CD4-positive, alpha-beta T cell treated with Interleukin-10 for 1 hour (primary cell): ENCODE measurements at places on chromosomes 6 and 20.

DNA sequence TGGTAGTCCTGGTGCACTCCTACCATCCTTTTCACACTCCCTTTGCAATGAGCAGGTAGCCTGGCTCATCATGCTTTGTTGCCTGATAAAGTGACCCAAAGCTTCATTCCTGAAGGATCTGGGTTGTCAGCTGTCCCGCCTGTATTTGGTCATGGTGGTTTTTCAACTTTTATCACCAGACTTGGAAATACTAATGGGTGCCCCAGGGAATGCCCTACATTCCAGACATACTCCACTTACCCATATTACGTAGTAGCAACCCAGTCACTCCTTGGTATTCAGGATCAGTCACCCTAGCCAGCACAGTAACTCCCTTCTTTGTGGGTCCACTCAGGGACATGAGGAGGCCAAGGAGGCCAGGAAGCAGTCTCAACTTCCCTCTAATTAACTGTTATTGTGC is 199.2 kb downstream of the MAFB start:
- DNase-seq, result no peak

DNA sequence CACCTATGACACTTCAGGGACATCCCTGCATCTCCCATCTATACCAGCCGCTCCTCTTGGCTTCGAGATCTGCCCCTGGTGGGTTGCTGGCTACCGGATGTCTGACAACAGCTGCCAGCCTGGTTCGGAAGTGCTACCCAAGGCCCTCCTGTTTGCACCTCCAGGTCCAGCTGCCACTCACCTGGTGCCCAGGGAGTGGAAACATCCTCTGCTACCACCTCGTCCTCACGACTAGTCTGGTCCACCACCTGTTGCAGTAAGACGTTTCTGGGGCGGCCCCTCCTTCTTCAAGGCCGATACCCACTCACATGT is 8.3 kb upstream of the PCMTD2 start:
- no peak for DNase-seq

DNA sequence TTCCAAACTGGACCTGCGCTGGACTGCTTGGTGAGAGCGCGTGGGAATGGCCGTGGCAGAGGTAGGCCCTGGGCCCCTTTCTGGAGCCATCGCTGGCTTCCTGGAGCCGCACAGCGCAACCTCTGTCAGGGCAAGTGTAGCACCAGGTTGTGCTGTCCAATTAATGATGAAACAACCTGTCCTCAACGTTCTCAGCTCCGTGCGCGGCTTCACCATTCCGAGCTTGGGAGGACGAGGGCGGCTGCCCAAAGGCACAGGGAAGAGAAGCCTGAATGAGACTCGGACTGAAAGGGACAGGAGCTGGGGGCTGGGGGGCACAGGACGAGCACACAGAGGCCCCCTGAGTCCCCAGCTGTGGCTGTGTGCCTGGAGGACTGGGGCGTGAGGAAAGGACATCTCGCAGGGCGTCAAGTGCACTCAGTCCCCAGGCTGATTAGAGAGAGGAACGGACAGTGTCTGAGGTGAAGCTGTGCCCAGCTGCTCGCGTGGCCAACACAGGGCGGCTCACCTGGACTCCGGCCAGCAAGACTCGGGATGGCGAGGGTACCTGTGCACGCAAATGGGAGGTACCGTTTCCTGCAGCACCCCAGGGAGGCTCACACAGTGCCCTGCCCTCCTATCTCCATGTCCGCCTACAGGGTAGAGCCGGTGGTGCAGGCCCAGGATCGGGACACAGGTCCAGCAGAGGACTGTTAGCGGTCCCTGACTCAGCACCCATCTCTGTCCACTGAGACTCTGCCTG is 403.3 kb downstream of the TAF4 start:
- DNase-seq, result no peak

DNA sequence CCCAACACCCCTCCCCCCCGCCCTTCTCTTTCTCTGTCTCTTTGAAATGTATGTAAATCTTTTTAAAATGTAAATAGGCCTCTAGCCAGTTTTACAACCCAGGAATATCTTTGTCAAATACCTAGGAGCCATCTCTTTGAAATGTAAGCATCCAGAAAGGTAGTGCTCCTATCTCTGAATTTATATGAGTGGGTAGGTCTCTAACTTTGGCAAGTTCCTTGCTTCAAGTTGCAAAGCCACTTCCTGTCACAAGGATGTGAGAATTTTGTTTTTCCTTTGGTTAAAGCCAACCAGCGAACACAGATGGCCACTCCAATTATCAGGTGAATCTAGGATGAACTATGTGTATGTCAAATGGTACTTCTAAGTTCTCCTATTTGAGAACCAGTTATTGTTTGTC is 6.2 kb upstream of the DEFB132 start:
- DNase-seq, result no peak

- DNase-seq, result no peak
These were observed 843.9 kb downstream of the QKI start for GRCh38 chr6:164258421-164258820.

DNA sequence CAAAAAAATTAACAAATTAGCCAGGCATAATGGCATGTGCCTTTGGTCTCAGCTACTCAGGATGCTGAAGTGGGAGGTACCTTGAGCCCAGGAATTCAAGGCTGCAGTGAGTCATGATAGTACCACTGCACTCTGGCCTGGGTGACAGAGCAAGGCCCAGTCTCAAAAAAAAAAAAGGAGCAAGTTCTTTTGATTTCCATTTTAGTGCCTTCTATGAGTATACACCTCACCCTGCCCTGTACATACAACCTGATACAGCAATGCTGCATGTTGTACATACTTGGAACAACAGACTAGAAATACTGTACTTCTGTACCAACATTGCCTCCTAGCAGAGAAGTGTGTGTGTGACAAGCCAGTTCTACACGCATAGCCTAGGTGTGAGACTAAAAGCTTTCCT is 97.3 kb upstream of the CARMIL1 start:
- no peak for DNase-seq

DNA sequence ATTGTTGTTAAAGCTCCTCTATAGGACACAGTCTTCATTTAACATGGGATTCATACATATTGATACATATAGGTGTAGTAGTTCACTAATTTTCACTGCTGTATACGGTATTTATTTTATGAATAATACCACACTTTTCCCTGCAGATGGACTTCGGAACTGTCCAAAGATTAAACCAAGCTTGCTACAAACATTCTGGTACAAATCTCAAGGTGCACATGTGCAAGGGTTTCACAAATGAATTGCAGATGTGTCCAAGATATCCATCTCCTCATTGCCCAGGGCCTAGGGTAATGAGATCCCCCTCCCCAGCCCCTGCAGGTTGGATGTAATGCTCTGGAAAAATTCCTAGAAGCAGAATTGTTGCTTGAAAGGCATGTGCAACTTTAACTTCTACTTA is 31.4 kb downstream of the DTNBP1 start:
- DNase-seq, result no peak

- no peak for DNase-seq
These were observed 20.7 kb upstream of the TBC1D22B start for GRCh38 chr6:37236921-37237320.

GRCh38 chr6:42045538-42046460 is 4.5 kb upstream of the TAF8 start:
- peak; percentile 83 for DNase-seq

GRCh38 chr6:167094820-167095637 is 27.9 kb upstream of the CCR6 start:
- peak; percentile 39 for DNase-seq

GRCh38 chr20:53625311-53626129 is 31.9 kb upstream of the ZNF217 start:
- DNase-seq, result no peak

- DNase-seq, result peak; percentile 61
These were observed 11.5 kb upstream of the ZNF133 start for GRCh38 chr20:18276821-18277220.

- DNase-seq, result no peak
These were observed 357.9 kb upstream of the AGPAT4 start for GRCh38 chr6:161631676-161632194.

DNA sequence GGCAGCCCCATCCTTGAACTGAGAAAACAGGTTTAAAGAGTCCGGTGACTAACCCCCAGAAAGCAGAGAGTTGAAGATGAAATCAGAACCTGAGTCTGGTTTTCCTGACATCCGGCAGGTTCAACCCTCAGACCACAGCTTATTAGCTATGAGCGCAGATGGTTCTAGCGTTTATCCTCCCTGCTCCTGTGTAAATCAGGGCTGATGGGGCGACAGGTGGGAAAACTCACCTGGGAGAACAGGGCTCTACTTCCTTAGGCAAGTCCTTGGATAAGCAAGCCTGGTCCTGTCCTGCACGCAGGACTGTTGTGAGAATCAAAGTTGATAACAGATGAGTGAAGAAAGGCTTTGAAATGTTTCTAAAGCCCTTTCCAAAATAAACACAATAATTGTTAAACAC is 31.4 kb downstream of the GHRH start:
- DNase-seq, result no peak

- no peak for DNase-seq
These were observed 34.9 kb downstream of the FOXC1 start for GRCh38 chr6:1644516-1645060.

DNA sequence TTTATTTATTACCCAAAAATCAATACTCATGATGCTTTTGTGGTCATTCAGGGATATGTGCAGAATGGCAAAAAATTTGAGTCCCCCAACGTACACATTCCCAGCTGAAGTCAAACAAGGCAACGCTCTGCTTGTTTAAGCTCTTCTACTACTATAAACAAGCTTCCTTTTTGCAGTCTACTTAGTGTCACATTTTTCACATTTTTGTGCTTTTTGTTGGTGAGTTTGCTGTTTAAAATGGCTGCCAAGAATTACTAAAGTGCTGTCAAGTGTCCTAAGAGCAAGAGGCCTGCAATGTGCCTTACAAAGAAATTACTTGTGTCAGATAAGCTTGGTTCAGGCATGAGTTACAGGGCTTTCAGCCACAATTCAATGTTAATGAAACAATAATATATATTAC is 2.1 kb downstream of the WFDC8 start:
- no peak for DNase-seq

- DNase-seq, result no peak
These were observed 38.5 kb upstream of the TGM6 start for GRCh38 chr20:2342243-2342642.

- no peak for DNase-seq
These were observed 186.5 kb downstream of the MAFB start for GRCh38 chr20:40502576-40502975.

DNA sequence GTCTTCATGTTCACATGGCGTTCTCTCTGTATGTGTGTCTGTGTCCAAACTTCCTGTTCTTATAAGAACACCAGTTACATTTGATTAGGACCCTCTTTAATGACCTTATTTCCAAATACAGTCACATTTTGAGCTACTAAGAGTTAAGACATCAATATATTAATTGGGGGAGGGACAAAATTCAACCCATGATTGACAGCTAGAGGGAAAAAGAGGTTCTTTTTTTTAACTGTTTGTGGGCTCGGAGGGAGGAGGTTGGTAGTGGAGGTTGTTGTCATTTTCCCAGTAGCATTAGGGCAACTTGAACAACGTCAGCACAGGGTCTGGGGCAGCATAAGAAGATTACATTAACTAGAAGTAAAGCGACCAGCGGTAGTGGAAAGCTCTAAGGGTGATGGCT is 2.3 kb upstream of the GMDS start:
- DNase-seq, result no peak

GRCh38 chr6:7721649-7722048 is 4.2 kb upstream of the BMP6 start:
- DNase-seq, result no peak

GRCh38 chr20:25042531-25043498 is 15.1 kb downstream of the ACSS1 start:
- peak; percentile 59 for DNase-seq

GRCh38 chr6:22099231-22099630 is 197.6 kb downstream of the PRL start:
- no peak for DNase-seq

GRCh38 chr6:137224799-137225198 is 5.6 kb upstream of the IFNGR1 start:
- peak; percentile 31 for DNase-seq

GRCh38 chr6:111745636-111746035 is 127.6 kb downstream of the FYN start:
- no peak for DNase-seq

DNA sequence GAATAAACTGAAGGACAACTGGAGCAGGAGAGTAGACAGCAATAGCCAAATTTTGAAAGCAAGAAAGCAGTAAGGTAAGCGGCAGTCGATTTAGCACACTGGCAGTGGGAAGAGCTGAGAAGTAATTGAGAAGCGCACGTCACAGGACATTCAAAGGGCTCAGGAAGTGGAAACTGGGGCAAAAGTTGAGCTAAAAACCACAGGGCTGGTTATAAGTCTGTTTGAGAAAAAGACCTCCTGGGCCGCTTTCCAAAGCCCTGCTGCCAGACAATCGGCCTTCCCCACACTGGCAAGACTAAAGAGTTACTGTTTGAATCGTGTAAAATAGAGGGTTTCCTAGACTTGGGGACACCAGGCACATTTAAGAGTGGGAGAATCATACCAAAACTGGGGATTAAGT is 161.4 kb downstream of the DNAH8 start:
- DNase-seq, result peak; percentile 67

DNA sequence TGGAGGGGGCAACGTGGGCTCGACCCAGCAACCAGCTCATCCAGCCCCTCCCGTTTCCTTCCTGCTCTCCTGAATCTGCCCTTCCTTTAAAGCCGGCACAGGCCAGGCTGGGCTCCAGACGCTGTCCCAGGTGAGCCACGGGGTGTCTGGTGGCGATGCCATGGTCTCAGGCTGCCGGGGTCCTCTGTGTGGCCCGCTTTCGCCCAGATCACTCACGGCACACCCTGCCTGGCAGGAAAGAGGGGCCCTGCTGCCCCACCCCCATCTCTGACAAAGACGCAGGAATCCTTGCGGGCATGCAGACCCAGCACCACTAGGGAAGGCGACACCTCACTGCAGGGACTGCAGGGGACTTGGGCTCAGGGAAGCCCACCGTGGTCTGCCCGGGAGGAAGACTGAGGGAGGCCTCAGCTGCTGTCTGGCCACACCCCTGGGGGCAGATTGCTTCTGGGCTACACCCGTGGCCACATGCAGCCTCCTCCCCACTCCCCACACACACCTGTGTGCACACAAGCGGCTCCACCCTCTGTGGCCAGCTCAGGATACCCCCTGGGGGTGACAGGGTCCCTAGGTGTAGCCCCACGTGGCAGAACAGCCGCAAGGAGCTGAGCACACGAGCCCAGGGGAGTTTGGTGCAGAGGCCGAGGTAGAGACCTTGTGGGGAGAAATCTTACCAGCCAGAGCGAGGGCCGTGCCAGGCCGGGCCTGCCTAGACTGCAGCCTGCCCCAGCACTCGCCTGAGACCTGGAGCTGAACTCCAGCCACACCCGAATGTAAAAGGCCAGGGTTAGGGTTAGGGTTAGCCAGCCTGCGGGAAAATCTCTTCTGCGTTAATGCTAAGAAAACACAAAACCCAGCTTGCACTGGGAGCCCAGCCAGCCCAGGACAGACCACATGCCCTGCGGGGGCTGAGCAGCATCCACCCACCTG is 104.6 kb downstream of the DLL1 start:
- no peak for DNase-seq
